Stimulated activated CD4-positive, alpha-beta T cell treated with anti-CD3 and anti-CD28 coated beads, Interleukin-12 subunit alpha, Interleukin-12 subunit beta, amount 100 ng/mL, for 48 hours (primary cell): ENCODE measurements at places on chromosomes 7 and 10.
A peak's percentile ranks its signal among the peaks of the same experiment; 100 is the strongest.

- no peak for DNase-seq
Observed at GRCh38 chr10:116169782-116170445, 103.1 kb downstream of the GFRA1 start.

- DNase-seq = no peak
Observed at GRCh38 chr7:137820677-137821420, 25.9 kb downstream of the DGKI start.

DNA sequence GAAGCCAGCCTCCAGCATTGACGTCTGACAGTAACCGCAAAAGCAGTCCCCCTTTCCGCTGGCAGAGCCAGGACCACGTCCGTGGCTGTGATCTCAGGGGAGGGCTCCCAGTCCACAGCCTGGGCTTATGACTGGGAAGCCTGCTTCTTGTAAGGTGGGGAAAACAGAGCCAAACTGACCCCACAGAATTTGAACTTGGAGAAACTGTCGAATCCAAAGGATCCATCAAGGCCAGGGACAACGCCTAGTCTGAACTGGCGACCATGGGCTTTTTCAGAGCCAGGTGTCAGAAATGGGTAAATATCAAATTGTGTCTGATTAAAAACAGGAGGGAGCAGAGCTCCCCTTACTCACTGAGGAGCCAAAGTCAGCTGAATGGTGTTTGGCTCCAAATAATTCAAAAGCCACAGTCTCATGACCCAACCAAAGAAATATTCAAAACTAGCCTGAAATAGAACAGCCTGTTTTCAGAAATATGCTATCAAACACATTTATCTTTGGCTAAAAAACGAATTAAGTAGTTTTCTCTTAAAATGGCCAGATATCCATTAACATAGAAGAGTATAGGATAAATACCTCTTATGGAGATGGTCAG is 751.4 kb upstream of the GALNT17 start:
- no peak for DNase-seq

GRCh38 chr7:2761801-2762497 is 73.9 kb downstream of the AMZ1 start:
- no peak for DNase-seq

DNA sequence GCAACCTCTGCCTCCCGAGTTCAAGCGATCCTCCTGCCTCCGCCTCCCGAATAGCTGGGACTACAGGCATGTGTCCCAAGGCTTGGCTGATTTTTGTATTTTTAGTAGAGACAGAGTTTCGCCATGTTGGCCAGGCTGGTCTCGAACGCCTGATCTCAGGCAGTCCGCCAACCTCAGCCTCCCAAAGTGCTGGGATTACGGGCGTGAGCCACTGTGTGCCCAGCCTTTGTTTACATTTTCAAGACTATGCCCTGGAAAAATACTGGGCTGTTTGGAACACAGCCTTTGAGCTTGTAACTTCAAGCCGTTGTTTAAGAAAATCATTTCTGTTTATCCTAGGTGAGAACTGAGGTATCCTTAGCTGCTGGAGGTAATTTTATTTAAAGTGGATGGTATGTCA is 1.9 kb downstream of the ZKSCAN1 start:
- no peak for DNase-seq

GRCh38 chr10:49112098-49112497 is 3.2 kb downstream of the VSTM4 start:
- DNase-seq = no peak

DNA sequence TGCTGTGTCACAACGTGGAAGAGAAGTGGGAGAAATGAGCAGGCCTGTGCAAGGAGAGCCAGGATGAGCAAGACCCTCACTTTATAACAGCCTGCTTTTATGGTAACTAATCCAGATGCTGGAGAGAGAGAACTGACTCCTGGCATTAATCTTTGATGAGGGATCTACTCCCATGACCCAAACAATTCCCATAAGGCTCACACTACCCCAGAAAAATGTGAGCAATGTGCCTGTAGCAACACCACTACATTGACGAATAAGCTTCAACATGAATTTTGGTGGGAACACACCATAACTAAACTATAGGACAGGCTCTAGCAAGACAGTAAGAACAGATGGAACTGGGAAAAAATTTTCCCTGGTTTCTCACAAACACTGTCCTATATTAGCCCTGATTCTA is 173.6 kb upstream of the PRSS58 start:
- no peak for DNase-seq

DNA sequence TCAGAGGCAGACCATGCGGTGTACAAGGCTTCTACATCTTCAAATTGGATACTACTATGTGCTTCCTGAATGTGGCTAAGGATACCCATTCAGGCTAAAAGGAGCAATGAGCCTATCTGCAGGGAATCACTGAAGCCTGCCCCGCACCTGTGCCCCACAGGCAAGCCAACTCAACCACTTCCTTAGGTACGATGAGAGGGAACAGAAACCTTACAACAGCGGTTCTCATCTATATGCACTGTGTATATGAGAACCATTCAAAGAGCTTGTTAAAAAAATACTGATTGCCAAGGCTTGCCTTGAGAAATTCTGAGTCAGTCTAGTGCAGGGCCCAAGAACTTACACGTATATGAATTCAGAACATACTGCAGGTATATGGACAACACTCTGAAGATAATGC is 679.6 kb downstream of the PARD3 start:
- no peak for DNase-seq

DNA sequence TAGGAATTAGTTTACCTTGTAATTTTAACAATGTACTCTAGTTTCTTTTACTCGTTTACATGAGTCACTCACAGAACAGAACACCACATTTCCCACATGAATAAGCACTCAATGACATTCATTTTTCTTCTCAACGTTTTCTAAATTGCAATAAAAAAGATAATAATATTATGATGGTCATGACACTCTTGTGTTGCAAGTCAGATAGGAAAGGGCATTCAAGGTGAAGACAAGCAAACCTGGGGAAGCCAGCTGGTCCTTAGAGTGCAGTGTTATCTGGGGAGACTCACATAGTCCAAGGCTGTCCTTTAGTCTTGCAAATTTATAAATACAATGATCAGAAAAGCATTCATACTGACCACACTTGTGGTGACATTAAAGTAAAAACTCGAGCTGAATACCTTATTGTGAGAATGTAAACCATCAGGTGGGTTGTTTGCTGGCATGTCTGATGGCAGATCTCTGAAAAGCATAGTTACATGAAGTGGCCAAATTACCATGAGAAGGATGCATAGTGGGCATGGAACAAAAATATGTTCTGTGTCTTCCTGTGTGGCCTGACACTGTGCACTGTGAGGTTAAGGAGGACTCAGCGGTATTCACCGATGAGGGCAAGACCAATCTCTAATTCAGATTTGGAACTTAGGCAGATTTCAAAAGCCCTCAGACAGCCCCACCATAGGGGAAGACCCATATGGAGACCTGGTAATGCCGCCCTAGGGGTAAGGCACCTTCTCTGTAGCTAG is 158.9 kb upstream of the ASAH2 start:
- DNase-seq = no peak

GRCh38 chr7:7732621-7733281 is 14.3 kb upstream of the RPA3 start:
- DNase-seq = no peak

- DNase-seq = no peak
Observed at GRCh38 chr10:33566426-33566825, 232.0 kb upstream of the NRP1 start.

- no peak for DNase-seq
Observed at GRCh38 chr7:101160910-101161309, 4.5 kb downstream of the VGF start.

DNA sequence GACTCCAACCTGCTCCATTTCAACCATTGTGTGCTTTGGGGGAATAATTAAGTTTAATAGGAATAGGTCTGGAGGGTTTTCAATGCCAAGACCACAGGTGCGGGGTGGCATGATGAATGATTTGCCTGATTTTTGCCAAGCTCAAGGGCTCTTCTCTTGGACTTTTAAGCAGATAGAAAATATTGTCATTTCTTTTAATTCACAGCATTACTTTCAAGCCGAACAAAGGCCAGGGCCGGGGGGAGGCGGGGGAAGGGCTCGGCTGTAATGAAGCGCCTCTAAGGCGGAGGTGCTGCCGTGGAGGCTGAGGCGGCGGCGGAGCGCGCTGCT is 6.5 kb downstream of the PTF1A start:
- no peak for DNase-seq

- DNase-seq = no peak
Observed at GRCh38 chr7:128420773-128421172, 11.0 kb upstream of the IMPDH1 start.

DNA sequence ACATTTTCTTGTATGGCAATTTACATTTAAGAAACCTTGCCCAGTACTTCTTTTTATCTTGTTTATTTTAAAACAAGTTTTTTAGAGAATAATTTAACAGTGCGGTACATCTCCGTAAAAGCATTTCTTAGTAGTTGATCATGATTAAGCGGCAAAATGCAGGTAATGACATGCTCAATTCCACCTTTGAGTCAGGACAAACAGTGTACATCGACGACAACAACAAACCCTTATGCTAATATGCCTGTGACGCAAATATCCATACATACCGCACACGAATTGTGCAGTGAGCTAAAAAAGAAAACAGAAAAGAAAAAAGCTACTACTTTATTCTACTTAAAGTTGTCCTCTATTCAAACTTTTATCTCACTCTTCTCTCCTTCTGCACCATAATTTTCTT is 1.9 kb downstream of the MAGI2 start:
- no peak for DNase-seq

GRCh38 chr10:93921338-93921737 is 27.6 kb downstream of the SLC35G1 start:
- peak; percentile 8 for DNase-seq

DNA sequence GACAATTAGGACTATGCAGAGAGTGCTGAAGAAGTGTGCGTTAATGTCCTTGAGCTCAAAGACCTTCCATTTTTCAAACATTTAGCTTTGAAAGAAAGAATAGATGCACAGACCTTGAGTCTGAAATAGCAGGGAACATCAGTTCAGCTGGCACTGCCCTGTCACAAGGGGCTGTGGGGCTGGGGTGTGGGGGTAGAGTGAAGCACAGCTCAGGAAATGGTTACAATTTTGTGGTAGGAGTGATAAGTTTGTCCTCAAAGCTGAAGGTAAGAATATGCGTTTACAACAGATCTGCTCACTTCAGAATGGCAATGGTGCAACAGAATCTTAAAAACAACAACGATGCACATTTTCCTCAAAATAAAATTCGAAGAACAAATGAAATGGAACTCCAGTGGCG is 33.6 kb downstream of the SMKR1 start:
- DNase-seq = no peak

DNA sequence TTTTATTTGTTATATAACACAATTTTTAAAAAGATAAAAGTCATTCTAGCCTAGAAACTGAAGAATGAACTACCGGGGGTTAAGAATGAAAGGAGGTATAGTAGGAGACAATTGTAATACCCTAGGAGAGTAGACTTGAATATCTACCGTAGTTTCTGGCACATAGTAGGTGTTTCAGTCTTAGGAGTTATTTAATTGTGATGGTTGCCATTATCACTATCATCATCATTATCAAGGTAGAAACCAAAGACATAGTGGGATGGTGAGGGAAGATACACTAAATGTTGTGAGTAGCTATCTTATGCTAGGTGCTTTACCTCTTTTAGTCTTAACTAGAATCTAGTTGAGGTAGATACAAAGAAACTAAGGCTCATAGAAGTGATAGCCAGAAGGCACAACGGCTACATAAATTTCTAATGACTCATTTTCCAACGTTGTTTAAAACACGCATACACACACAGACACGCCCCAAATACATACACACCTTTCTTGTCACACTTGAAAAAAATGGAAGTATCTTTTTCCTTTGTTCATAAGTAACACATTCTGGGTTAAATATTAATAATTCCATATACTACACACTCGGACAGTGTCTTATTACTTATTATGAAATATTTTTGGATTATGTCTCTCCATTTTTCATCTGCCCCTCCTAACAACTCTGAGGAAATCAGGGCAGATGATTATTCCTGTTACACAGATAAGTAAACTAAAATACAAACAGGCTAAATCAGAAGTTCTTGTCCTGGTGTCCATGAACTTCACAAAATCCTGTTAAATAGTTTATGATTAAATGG is 2.0 kb upstream of the ANLN start:
- no peak for DNase-seq

GRCh38 chr10:6269953-6270867 is 67.5 kb downstream of the PFKFB3 start:
- DNase-seq = peak; percentile 70

GRCh38 chr10:131041441-131041840 is 270.1 kb downstream of the TCERG1L start:
- DNase-seq = no peak

DNA sequence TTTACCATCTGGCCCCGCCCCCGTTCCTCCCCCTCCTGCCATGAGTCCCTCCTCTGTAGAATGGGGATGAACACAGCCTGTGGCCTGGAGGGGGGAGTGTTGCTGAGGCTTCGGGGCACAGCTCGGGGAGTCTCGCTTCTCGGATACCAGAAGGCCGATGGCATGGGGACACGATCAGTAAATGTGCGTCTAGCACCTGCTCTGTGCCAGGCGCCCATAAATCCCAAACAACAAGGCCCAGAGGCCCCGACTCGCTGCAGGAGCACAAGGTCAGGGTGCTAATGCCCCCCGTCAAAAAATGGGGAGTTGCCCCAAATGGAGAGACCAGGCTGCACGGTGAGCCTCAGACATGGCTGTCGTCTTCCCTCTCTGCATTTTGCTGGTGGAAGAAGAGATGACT is 40.7 kb downstream of the JAKMIP3 start:
- no peak for DNase-seq

- DNase-seq = no peak
Observed at GRCh38 chr10:80186364-80187012, 18.8 kb downstream of the ANXA11 start.

GRCh38 chr10:38094927-38095574 is 914 bp downstream of the ZNF37A start:
- no peak for DNase-seq

DNA sequence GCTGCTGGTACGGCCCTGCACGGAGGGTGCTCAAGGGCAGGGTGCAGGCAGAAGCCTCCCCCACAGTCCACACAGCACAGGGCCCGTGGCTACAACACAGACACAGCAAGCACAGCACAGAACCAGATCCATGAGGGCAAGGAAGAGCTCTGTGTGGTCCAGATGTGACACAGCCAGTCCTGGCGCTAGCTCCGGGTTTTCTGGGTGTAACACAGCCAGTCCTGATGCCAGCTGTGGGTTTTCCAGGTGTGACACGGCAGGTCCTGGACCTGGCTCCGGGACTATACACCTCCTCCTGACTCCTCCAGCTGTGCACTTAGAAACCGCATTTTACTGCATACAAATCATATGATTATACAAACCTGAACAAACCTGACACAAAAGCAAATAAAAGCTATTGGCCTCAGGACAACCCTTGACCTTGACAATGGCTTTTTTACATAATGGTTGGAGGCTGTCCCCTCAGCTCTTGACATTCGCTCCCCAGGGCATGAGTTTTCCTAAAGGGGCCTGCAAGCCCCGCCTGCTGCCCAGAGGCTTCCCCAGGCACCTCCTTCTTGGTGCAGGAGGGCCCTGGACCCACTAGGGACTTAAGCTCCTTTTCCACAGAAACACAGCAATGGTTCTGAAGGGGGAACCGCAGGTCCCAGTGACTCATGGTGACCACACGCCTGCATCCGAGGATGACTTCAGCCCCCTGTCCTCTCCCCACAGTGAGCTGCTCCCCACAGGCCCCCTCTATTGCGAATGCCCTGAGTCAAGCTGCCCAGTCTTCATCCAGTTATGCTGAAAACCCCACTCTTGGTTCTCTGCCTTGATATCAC is 209.6 kb downstream of the PTPRN2 start:
- no peak for DNase-seq

- DNase-seq = no peak
Observed at GRCh38 chr10:35674843-35675242, 32.7 kb upstream of the FZD8 start.
